ENCODE measurements at places on chromosomes 2 and 18. TPM values are rescaled to one million over a fixed set of nuclear protein-coding genes. Genes with fewer than 3 reads are reported as not detected.
A peak's percentile ranks its signal among the peaks of the same experiment; 100 is the strongest.

- no peak for DNase-seq
Observed at GRCh38 chr2:74668087-74668486, 14.0 kb downstream of the SEMA4F start.

GRCh38 chr2:176066645-176067588, 16.8 kb downstream of the EVX2 start:
- no peak for DNase-seq

DNA sequence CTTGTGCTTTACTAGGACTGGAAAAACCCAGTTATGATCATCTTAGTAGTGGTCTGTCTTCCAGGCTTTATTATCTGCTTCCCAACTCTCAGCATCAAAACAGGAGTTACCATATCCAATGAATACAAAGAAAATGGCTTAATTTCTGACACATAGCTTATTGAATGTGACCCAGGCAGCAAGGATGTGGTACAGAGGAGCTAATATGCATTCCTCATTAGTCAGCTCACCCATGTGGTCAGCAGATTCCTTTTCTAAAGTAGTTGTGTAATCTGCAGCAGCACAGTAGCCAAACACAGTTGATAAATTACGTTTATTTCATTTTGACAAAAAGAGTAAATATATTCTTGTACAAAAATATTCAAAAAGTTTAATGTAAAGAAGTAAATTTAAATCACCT, 43.6 kb downstream of the TSPYL6 start:
- DNase-seq: peak; percentile 84

The ZAP70 gene
- total RNA-seq: not detected

- no peak for DNase-seq
Observed at GRCh38 chr18:49081511-49082155, 130.9 kb upstream of the SMAD7 start.

The GPR45 gene
- total RNA-seq: not detected

The IL1A gene
- 0.55 TPM for total RNA-seq

Measured in PC-9 (cell line).